ENCODE measurements at places on chromosomes 5 and 9. TPM values are rescaled to one million over a fixed set of nuclear protein-coding genes. Genes with fewer than 3 reads are reported as not detected.
A peak's percentile ranks its signal among the peaks of the same experiment; 100 is the strongest.

GRCh38 chr9:79663300-79663699 is 91.5 kb downstream of the TLE4 start:
- H3K4me1 ChIP-seq = peaks cover 22% of the 10 kb centered on the region
- no peaks in the 10 kb centered on the region for H3K36me3 ChIP-seq
- no peak for DNase-seq
- H3K4me3 ChIP-seq = no peak overlapping the region
- H3K27ac ChIP-seq = peak overlapping the region; percentile 39

GRCh38 chr5:98698359-98698758 is 75.1 kb upstream of the RGMB start:
- H3K4me1 ChIP-seq = no peaks in the 10 kb centered on the region
- H3K27me3 ChIP-seq = no peaks in the 10 kb centered on the region
- no peaks in the 10 kb centered on the region for H3K36me3 ChIP-seq
- no peak for DNase-seq
- no peak overlapping the region for H3K4me3 ChIP-seq

- peak within 1 kb of the TSS; percentile 79 for H3K4me3 ChIP-seq
- peak; percentile 71 for DNase-seq
- peak within 1 kb of the TSS; percentile 81 for H3K27ac ChIP-seq
- H3K4me1 ChIP-seq = peaks cover 13% of the 10 kb centered on the region
Observed at GRCh38 chr9:7799234-7799943, at the start of gene DMAC1. DMAC1 (minus strand) TSS chr9:7799778; CDS start chr9:7799734, 44 bp downstream.

- H3K36me3 ChIP-seq = no peaks in the 10 kb centered on the region
- H3K27ac ChIP-seq = no peak overlapping the region
- no peak for DNase-seq
- peaks cover 58% of the 10 kb centered on the region for H3K27me3 ChIP-seq
- H3K4me3 ChIP-seq = no peak overlapping the region
- H3K4me1 ChIP-seq = no peaks in the 10 kb centered on the region
Observed at GRCh38 chr9:135388530-135388929, 91.1 kb upstream of the PPP1R26 start.

GRCh38 chr9:131470581-131470991 is 32.1 kb upstream of the POMT1 start:
- H3K27me3 ChIP-seq = no peaks in the 10 kb centered on the region
- H3K4me3 ChIP-seq = no peak overlapping the region
- no peak for DNase-seq
- H3K36me3 ChIP-seq = peaks cover 100% of the 10 kb centered on the region
- H3K4me1 ChIP-seq = no peaks in the 10 kb centered on the region

RIGI gene
- 7.5 TPM for total RNA-seq

ADRA1B gene
- 0.36 TPM for total RNA-seq

F2RL1 gene
- 107 TPM for total RNA-seq

CDHR2 gene
- 0.23 TPM for total RNA-seq

TMEFF1 gene
- not detected for total RNA-seq

VLDLR gene
- total RNA-seq = 8.4 TPM

Measured in suprapubic skin (tissue), 4 donors.